AG09309 (cell line): ENCODE measurements at places on chromosomes 4 and X.
A peak's percentile ranks its signal among the peaks of the same experiment; 100 is the strongest.

DNA sequence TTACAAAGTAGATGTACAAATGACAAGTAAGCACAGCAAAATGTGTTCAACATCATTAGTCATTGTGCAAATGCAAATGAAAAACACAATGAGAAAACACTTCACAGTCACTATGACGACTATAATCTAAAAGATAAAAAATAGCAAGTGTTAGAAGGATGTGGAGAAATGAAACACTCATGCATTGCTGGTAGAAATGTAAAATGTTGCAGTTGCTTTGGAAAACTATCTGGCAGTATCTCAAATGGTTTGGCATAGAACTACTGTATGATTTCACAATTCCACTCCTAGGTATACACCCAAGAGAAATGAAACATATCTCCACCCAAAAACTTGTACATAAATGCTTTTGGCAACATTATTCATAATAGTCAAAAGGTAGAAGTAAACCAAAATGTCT lies 459.7 kb upstream of the TRAM1L1 start:
- no peak for DNase-seq

DNA sequence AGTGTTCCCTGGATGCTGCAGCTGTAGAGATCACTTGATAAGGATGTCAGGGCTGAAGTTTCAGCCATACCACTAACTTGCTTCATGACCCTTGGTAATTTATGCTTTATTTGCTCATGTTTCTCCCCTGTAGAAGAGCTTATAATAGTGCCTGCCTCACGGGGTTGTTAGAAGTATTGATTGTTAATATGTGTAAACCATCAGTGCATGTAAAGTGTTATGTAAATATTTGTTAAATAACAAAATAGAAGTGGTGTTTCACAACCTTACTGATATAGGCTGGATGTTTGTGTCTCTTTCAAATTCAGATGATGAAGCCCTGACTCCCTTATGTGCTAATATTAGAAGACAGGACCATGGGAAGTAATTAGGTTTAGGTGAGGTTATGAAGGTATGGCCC lies 1.5 kb upstream of the CXCL2 start:
- DNase-seq = no peak

DNA sequence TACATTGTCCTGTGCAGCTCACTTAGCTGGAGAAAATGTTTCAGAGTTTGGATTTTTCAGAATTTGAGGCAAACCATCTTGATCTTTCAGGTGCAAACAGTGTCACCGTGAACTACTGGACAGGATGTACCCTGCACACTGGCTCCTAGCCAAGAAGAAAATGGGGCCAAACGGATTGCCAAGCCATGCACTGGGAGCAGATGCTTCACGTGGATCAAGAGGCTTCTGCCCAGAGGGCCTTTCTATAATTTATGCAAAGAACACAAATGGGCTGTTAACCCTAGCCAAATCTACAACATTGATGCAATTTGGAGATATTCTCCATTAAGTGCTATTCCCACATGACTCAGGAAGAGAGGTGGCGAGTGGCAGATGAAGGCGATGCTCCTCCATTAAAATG lies 46.9 kb upstream of the ATP8A1 start:
- DNase-seq = no peak

GRCh38 chr4:107825072-107825824 lies 516 bp downstream of the SGMS2 start:
- DNase-seq = no peak

DNA sequence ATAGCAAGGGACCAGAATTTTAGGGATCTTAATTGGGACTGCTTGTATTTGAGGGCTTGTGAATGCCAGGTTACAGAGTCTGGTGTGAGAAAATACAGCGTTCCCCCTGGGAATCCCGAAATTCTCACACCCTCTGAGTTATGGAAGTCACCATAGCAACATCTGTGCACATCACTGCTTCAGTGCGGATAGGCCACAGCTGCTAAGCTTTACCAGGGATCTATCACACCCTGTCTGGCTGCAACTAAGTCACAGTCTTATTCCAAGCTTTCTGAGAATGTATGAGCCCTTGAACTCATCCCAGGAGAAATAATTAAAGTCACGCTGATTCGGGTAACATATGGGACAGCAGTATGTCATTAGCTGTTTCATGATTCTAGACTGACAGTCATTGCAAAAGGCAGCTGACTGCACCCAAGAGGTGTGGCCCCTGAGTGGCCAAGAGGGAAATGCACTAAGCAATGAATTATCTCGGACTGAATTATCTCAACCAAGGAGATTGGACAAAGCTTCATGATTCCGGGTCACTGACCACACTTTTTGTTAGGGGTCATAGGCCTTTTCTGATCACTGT lies 46.7 kb upstream of the BTC start:
- DNase-seq = no peak

DNA sequence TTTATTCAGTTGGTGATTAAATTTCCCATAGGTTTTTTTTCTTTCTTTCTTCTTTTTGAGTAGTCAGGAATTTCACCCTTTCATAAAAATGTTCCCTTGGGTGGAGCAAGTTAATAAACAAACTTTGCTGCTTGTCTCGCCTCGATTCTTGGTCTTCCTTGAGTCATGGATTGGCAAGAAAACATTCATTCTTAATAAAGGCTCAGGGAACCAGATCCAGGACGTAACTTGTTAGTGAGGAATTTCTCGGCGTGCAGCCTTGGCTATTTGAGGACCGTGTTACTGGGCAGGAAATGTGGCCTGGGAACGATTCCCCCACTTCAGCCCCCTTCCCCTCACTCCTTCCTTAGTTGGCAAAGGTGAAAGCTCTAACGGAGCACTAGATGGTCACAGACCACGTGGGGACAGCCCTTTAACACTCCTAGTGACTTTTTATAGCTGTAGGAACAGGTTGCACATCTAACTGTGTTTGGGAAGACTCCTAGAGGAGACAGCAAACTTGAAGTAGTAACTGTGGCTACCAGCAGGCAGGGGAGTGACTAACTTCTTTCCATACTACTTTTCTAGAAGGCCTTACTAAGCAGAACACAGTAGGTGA lies 106.8 kb downstream of the UCHL1 start:
- peak; percentile 83 for DNase-seq

DNA sequence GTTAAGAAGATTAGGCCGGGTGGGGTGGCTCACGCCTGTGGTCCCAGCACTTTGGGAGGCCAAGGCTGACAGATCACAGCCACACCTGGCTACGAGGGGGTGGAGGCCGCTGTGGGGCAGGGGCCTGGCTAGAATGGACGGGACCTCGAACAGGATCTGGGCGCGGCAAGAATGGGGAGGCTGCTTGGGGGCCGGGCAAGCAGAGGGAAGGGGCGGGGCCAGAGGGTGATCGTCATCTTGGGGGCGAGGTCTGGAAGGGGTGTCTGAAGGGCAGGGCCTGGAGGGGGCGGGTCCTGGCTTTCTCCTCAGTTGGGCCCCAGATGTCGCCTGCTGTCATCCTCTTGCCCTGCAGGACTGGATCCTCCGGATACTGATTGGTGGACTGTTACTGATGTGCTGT lies 57.3 kb upstream of the ENPEP start:
- DNase-seq = no peak

GRCh38 chrX:136635235-136635634 lies 12.7 kb upstream of the CD40LG start:
- DNase-seq = no peak

GRCh38 chrX:125782184-125782583 lies 383.9 kb downstream of the DCAF12L2 start:
- no peak for DNase-seq

- no peak for DNase-seq
Measured at GRCh38 chr4:67366311-67366861, 178.9 kb downstream of the CENPC start.

DNA sequence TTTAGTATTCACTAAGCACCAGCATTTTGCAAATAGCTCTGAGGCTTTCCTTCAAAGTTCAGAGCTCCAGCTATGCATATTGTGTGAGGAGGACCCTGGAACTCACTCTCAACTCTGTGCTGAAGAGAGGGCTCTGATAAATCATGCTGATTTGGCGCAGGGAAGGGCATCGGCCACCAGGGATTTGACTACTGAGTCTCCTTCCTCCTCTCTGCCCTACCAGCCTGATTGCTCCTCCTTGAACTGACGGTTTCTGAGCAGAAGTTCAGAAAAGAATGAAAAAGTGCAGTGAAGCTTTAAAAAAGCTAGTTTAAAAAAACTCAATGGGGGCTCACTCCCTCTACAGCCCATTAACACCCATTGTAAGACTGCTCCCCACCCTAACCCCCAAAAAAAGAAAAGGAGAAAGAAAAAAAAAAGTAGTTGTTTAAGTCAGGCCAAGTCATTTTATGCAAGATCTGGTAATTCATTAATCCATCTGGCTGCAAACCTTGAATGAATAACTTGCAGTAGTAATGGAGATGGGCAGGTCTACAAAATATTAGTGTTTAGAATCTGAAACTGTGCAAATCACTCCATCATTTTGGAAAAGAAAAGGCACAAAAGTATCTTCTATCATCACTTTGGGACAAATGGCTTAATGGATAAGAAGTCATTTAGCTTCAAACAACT lies 13.3 kb downstream of the PPARGC1A start:
- no peak for DNase-seq

DNA sequence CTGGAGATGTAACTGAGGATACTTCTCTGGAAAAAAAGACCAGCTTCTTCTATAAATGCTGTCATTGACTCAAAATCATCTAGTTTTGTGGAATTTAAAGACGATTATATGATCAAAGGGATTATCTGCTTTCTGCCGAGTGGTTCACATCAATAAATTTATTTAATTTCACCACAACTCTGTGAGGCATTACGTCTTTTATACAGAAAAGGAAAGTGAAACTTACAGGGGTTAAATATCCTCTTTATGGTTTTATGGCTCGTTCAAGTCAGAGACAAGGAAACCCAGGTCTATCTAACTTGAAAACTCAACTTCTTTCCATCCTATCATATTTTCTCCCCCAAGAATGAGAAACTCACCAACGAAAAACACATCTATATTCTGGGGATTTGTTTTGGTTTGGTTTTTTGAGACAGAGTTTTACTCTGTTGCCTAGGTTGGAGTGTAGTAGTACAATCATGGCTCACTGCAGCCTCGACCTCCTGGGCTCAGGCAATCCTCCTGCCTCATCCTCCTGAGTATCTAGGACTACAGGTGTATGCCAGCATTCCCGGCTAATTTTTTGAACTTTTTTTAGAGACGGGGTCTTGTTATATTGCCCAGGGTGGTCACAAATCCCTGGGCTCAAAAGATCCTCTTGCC lies 377.9 kb upstream of the EMCN start:
- no peak for DNase-seq

DNA sequence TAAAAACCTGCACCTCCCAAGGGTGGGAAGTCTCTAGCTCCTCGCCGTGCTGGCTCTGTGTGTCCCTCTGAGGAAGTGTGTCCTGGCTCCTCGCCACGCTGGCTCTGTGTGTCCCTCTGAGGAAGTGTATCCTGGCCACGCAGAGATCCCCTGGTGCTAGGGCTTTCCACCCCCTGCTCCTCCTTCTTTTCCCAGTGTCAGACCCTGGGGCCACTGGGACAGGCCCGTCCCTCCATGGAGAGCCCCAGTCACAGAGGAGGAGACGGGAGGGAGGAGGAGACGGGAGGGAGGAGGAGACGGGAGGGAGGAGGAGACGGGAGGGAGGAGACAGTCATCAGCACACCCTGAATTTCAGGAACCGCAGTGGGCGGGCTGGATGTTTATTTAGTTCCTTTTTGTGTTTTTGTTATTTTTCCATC lies 53.8 kb upstream of the HGFAC start:
- DNase-seq = no peak

- no peak for DNase-seq
Measured at GRCh38 chr4:100591161-100591876, 73.5 kb upstream of the EMCN start.

DNA sequence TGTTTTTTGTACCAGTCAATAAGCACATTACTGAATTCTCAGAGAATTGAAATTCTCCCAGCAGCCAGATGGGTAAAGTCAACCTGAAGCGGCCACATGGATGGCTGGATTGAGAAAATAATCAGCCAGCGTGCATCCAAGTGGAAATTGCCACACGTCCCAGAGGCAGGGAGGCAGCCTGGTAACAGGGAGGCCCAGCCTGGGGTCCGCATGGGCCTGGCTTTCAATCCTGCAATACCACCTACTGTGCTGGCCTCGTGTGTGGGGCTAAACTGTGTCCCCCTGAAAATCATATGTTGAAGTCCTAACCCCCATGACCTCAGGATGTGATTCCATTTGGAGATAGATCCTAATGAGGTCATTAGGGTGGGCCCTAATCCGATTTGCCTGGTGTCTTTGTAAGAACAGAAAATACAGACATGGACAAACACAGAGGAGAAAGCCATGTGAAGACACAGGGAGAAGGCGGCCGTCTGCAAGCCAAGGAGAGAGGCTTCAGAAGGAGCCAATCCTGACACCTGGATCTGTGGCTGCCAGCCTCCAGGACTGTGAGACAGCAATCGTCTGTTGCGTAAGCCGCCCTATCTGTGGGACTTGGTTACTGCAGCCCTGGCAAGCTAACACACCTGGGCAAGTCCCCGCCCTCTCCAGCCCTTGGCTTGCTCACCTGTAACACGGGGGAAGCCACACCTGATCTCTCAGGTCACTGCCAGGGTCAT lies 90.3 kb downstream of the JAKMIP1 start:
- DNase-seq = no peak

GRCh38 chr4:74005528-74005927 lies 7.1 kb upstream of the CXCL5 start:
- DNase-seq = no peak

DNA sequence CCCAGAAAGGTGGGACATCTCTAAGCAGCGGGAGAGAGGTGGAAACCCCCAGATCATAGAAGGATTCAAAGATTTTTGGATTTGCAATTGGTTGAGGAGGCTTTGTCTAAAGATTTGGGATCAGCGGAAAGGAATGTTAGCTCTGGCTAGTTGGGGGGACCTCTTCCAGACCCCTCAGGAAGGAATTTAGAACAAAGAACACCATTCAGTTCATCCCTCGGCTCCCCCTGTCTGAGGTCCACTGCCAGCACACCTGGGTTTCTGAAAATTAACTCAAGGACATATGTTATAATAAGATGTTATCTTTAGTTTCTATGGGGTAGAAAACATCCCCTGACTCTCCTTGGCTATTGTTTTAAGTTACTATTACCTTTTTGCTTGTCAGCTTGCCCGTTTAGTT lies 163.6 kb downstream of the CEP135 start:
- DNase-seq = no peak

DNA sequence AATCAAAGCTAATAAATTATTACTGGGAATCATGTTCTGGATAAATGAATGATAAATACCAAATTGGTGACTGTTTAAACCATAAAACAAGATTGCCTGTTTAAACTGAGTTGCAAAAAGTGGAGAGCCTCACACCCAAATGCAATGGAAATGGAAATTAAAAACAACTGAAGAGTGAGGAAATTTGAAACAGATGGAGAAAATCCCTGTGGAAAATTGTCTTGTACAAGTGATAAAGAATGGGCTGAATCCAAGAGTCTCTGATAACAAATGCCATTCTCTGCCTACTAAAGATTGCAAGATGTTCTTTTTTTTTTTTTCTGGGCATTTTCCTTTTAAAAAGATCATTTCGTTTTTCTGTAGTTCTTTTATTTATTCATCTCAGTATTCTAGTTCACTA lies 426.3 kb downstream of the NLGN4X start:
- DNase-seq = no peak

GRCh38 chrX:17758382-17758781 lies 21.1 kb downstream of the SCML1 start:
- no peak for DNase-seq
